Activated CD4-positive, alpha-beta T cell treated with anti-CD3 and anti-CD28 coated beads for 36 hours (primary cell): ENCODE measurements at places on chromosomes 1 and 21. TPM values are rescaled to one million over a fixed set of nuclear protein-coding genes. Genes with fewer than 3 reads are reported as not detected.

The PDE9A gene
- total RNA-seq = 7.1 TPM

The TENT5C gene
- total RNA-seq = 6.4 TPM

DNA sequence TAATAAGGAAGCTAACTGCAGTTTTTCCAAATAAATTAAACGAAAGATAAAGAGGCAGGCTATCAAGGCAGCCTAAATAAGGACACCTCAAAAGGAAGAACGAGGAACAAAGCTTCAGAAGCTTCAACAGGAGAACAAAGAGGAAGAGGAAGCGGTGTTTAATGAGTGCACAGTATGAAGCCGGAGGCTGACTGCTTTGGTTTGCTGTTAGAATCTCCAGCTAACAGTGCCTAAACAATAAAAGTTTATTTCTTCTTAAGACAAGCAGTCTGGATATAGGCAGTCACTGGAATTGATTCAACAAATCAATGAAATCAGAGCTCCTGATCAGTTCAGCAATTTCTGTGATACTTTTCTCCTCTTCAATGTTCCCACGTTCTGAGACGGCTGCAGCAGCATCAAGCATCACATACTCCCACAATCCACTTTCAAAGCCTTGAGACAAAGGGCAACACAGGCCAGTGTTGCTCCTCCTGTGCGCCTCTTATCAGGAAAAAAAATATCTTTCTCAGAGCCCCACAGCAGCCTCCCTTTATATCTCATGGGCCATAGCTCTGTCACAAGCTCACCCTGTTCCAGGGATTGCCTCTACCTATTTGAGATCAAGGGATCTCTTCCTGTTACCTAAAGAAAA lies 365.6 kb upstream of the ST6GALNAC5 start:
- DNase-seq = no peak

The RASSF5 gene
- 239 TPM for total RNA-seq
